Chondrocyte (in vitro differentiated cells): ENCODE measurements at places on chromosomes 3 and 15. TPM values are rescaled to one million over a fixed set of nuclear protein-coding genes. Genes with fewer than 3 reads are reported as not detected.

The FILIP1L gene
- 61.9 to 122 TPM (median 119 TPM) in 3 replicates for total RNA-seq

DNA sequence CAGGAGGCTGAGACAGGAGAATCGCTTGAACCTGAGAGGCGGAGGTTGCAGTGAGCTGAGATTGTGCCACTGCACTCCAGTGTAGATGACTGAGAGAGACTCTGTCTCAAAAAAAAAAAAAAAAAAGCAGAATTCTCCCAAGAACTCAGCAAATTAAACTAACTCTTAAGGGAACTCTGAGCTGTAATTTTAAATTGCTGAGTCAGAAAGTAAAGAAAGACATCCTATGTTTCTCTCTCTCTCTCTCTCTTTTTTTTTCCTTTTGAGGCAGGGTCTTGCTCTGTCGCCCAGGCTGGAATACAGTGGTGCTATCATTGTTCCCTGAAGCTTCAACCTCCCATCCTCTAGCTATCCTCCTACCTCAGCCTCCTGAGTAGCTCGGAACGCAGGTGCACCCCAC lies 20.0 kb upstream of the PHC3 start:
- DNase-seq: no peak

The BFSP2 gene
- total RNA-seq: not detected in 3 replicates

DNA sequence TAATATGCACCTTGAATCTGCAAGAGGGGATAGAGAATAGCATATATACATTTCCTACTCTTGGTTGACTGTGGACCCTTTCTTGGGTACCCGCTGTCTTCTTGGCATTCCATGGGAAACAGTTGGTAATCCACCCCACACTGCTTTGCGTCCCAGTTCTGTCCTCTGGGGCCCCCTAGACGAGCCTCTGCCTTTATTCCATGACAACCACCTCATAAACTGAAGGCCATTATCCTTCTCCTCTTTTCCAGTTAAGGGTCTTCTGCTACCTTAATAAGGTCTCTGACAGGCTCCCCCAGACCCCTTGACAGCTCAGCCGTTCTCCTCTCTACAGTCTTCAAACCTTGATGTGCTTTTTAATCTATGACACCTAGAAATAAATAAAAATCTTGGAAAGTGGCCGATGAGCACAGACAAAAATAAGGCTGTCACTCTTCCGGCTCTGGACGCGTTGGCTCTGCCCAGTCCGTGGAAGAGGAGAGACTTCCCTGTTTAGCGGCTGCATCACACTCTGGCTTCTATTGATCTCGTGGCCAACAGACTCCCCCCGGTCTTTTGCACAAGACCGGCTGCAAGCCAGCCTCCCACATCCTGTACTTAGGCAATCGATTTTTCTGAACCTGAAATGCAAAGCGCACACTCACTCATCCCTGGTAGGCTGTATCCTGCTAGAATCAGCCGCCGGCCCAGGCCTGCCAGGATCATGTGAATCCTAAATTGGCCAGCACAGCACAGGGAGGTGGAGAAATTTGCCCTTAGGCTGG lies 251.0 kb upstream of the TLE3 start:
- no peak for DNase-seq

- no peak for DNase-seq
Measured at GRCh38 chr15:74141591-74141990, 11.2 kb downstream of the ISLR2 start.

DNA sequence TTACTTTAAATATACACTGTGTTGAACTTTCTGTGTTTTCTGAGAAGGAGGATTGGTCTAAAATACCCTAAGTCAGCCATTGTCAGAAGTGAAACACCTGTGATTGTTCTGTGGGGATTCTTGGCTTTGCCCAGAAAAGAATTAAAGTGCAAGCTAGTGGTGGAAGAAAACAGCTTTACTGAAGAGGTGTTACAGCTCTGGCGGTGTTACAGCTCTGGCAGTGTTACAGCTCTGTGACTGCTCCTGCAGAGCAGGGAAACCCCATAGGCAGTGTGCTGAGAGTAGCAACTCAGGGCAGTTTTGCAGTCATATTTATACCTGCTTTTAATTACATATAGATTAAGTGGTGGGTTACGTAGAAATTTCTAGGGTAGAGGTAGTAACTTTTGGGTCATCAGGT lies 66.6 kb downstream of the C3orf20 start:
- no peak for DNase-seq

DNA sequence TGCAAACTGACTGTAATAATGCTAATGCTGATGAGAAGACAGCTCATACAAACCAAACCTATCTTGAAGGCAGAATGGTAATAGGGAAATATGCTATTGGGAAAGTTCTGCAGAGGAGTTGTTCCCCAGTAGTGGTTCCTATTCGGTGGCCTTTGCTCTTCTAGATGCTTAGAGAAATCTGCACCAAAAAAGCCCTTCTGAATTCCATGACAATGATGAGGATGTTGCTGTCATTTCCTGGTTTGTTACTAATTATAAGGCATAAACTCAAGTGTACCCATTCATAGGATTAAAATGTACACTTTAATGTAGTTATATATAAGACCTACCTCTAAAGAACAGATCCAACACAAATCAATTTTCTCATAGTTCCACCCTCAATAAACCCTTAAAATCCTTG lies 30.1 kb downstream of the TOMM70 start:
- no peak for DNase-seq

GRCh38 chr3:156575641-156576040 lies 20.7 kb upstream of the SSR3 start:
- no peak for DNase-seq

The SCN11A gene
- total RNA-seq: 0.07 TPM in 1 of 3 replicates, not detected in the others

DNA sequence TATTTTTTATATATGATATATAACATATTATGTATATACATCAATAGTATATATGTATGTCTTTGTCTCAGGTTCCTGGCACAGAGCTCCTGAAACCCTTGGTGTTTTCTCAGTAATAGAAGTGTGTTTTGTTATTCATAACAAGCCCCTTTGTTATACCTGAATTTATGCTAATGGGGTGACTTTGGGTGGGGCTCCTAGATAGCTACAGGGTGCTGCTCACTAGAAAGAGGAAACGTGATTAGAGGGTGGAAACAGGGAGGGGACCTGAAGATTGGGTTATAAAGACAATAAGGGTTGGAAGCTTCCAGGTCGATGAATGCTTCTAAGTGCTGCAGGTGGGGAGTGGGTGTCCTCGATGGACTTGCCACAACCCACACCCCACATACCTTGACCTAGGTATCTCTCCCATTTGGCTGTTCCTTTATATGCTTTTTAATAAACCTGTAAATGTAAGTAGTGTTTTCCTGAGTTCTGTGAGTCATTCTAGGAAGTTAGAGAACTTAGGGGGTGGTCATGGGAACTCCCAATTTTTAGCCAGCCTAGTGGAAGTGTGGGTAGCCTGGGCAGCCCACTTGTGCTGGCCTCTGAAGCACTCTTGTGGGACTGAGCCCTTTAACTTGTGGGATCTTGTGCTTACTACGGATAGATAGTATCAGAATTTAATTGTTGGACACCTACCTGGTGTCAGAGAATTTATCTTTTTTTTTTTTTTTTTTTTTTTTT lies 36.9 kb upstream of the C15orf39 start:
- DNase-seq: no peak

GRCh38 chr3:195813916-195814640 lies 2.3 kb upstream of the MUC4 start:
- no peak for DNase-seq

DNA sequence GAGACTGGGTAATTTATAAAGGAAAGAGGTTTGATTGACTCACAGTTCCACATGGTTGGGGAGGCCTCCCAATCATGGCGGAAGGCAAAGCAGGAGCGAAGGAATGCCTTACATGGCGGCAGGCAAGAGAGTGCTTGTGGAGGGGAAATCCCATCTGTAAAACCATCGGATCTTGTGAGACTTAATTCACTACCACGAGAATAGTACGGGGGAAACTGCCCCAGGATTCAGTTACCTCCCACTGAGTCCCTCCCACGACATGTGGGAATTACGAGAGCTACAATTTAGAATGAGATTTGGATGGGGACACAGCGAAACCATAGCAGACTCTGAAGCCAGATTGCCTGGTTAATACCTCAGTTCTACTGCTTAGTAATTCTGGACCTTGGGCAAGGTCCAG lies 67.8 kb downstream of the THSD4 start:
- DNase-seq: no peak

- no peak for DNase-seq
Measured at GRCh38 chr3:129316248-129317013, 37.8 kb downstream of the HMCES start.
